HFF-Myc (cell line): ENCODE measurements at places on chromosomes 4 and X.
A peak's percentile ranks its signal among the peaks of the same experiment; 100 is the strongest.

DNA sequence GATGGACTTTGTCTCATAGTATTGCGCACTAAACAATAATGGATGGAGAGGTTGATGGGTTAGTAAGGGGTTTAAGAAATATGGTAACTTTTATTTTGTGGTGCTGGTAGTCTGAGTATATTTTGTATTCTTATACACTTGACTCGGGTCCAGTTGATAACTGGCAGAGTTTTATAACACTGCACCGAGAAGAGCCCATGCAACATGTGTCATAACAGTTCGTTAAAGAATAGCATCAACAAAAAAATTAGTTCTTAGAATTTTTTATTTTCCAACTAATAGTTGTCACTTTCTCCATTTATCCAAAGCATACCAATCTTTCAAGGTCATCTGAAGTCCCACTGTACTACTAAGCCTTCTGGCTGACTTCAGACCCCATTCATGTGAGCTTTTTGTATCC, 175.1 kb downstream of the SOWAHB start:
- DNase-seq = no peak

DNA sequence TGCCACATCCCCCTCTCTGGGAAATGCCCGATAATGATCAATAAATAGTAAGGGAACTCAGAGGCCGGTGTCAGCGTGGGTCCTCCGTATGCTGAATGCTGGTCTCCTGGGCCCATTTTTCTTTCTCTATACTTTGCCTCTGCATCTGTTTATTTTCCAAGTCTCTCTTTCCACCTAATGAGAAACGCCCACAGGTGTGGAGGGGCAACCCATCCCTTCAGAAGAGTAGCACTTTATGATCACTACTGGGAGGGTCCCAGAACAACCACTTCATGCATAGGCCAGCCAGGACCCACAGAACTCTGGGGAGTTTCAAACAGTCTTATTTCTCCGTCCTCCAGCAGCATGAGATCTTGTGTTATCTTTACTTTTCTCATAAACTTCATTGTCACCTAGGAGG, 100.1 kb downstream of the CEP44 start:
- DNase-seq = no peak

DNA sequence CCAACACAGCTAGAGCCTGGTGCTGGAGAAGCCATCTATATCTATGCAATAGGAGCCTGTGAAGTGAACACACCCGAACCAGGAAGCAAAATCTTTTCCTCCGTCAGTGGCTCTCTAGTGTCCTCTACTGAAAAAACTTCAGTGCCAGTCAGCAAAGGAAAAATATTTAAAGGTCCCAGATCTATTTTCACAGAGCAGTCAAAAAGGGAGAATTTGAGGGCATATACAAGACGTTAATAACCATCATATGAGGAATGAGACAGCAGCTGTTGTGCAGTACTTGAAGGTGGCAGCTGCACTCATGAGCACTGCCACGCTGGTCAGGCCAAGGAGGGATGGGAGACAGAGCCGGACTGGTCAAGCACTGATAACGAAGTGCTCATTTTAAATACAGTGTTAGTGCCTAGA, 14.4 kb downstream of the MCUB start:
- no peak for DNase-seq

DNA sequence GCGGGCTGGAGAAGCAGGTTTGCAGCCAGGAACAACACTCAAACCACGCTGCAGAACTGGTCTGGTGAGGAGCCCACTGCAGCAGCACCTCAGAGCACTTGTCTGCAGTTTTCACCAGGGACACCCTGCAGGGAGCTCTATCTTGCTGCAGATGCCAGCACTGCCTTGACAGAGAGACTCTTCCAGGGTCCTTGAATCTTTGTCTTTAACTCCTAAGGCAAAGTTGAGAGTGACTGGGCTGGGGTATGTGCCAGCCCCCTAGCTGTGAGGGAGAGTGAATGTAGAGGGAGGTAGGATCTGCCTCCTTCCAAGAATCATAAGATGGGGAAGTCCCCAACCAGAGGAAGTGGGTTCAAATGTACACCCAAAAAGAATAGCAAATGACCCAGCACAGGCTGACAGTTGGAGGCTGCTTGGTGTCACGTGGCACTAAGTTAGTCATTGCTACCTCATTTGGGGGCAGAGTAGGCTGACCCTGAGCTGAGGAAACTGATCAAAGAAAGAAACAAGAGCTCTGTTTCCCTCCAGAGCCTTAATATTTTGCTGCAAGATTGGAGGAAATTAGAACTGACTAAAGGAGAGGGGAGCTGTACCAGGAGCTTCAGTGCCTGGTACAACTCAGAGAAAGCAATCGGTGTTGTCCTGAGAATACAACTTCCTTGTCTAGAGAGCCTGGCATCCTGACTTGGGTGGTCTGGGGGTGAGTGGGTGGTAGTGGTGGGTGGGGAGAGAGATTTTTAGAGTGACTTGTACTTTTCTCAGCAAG, 28.2 kb upstream of the HUWE1 start:
- peak; percentile 14 for DNase-seq

GRCh38 chr4:107804956-107805355, 19.8 kb upstream of the SGMS2 start:
- DNase-seq = no peak

- no peak for DNase-seq
Measured at GRCh38 chr4:41358647-41359421, 102.1 kb downstream of the UCHL1 start.

DNA sequence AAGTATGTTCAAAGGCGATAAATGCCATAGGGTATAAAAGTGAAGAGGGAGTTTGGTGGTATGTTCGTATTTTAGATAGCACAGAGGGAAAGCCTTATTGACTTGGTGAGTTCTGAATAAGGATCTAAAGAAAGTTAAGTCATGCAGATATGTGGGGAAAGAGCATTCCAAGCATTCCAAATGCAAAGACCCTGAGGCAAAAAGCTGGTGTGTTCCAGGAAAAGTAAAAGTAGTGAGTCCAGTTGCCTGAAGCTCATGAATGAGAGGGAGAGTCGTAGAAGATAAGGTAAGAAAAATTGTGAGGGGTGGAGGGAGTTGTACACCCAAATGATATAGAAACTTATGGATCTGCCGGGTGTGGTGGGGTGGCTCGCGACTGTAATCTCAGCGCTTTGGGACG, 426.7 kb downstream of the RPA4 start:
- DNase-seq = no peak

GRCh38 chr4:169690787-169691186, 67.0 kb downstream of the HPF1 start:
- no peak for DNase-seq

GRCh38 chr4:101229116-101229515, 118.2 kb downstream of the PPP3CA start:
- no peak for DNase-seq

GRCh38 chr4:128284317-128284716, 3.3 kb downstream of the PGRMC2 start:
- DNase-seq = no peak

DNA sequence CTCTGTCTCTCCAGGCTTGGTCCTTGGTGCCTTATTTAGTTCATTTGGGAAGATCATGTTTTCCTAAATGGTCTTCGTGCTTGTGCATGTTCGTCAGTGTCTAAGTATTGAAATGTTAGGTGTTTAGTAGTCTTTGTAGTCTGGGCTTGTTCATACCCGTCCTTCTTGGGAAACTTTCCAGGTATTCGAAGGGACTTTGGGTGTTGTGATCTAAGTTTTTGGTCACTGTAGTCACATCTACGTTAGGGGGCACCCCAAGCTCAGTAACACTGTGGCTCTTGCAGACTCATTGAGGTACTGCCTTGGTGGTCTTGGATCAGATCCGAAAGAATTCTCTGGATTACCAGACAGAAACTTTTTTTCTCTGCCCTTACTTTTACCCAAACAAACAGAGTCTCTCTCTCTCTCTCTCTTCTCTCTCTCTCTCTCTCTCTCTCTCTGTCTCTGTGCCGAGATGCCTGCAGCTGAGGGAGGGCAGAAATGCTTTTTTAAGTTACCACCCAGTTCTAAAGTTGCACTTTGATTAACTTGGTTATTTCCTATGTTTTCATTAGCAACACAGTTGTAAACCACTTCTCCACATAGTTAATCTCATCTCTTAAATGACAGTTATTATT, 67.6 kb upstream of the SLC7A3 start:
- DNase-seq = peak; percentile 17
